Epithelial cell of umbilical artery (primary cell): ENCODE measurements at places on chromosomes 6 and 20. TPM values are rescaled to one million over a fixed set of nuclear protein-coding genes. Genes with fewer than 3 reads are reported as not detected.

The DST gene
- total RNA-seq, result 210 and 217 TPM in 2 replicates

The EYS gene
- total RNA-seq, result 0.15 and 0.32 TPM in 2 replicates

The PDE7B gene
- total RNA-seq, result 13.6 and 18.8 TPM in 2 replicates

The FOXF2 gene
- 0.15 TPM in 1 of 2 replicates, not detected in the other for total RNA-seq

The FRS3 gene
- total RNA-seq, result 0.32 and 1.1 TPM in 2 replicates

The LGSN gene
- total RNA-seq, result not detected in 2 replicates

The PLAGL2 gene
- total RNA-seq, result 3.2 TPM in 2 replicates

The LY6G6C gene
- total RNA-seq, result not detected in 2 replicates

The PACSIN1 gene
- total RNA-seq, result not detected in 2 replicates

The TULP1 gene
- not detected in 2 replicates for total RNA-seq

The BNIP5 gene
- not detected in 2 replicates for total RNA-seq

The FBXO9 gene
- 16.9 and 18.8 TPM in 2 replicates for total RNA-seq

The PBOV1 gene
- not detected in 2 replicates for total RNA-seq

The MEI4 gene
- not detected in 2 replicates for total RNA-seq

The CD93 gene
- total RNA-seq, result 533 and 565 TPM in 2 replicates

The TAGAP gene
- not detected in 2 replicates for total RNA-seq
